Upper lobe of left lung (tissue), 6 donors: ENCODE measurements at places on chromosomes 12 and 14.

DNA sequence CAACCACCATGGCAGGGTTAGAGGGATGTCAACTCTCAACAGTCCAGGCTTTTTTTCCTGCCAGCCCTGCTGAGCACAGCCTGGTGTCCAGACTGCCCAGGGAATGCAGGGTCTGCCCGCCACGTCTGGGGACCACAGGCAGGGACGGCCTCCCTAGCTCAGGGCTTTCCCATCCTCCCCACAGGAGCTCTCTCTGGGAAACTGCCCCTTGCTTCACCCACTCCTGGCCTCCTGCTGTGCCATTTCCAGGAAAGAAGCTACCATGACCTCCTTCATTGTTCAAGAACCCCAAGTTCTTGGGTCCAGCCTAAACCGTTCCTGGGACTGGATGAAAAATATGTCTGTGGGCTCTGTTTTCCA is 4.8 kb downstream of the SCNN1A start:
- no peak for DNase-seq
- peak overlapping the region; percentile 90 for H3K27ac ChIP-seq
- H3K36me3 ChIP-seq, result no peaks in the 10 kb centered on the region
- H3K4me1 ChIP-seq, result peaks cover 45% of the 10 kb centered on the region

GRCh38 chr14:31592122-31592521 is 30.9 kb downstream of the NUBPL start:
- H3K27me3 ChIP-seq, result no peaks in the 10 kb centered on the region
- H3K27ac ChIP-seq, result no peak overlapping the region
- DNase-seq, result no peak
- H3K36me3 ChIP-seq, result no peaks in the 10 kb centered on the region
- H3K4me3 ChIP-seq, result no peak overlapping the region
- no peaks in the 10 kb centered on the region for H3K4me1 ChIP-seq

DNA sequence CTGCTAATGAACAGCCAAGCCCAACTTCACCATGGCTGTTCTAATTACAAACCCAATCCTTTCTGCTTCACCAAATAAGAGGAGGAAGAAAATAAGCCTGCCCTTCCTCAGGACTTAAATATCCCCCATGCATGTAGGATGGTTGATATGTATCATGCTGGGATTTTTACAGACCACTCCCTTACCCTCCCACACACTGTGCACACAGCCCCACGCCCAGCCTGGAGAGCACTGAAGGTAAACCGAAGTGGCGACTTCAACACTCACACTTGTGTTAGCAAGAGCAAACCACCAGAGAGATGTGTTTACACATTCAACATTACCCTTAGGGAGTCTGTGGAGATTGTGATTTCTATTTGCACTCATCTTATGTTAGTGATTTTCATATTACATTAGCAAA is 241.2 kb downstream of the EGLN3 start:
- H3K27me3 ChIP-seq, result no peaks in the 10 kb centered on the region
- no peaks in the 10 kb centered on the region for H3K4me1 ChIP-seq
- H3K27ac ChIP-seq, result no peak overlapping the region
- H3K36me3 ChIP-seq, result no peaks in the 10 kb centered on the region
- no peak for DNase-seq
- H3K4me3 ChIP-seq, result no peak overlapping the region

- DNase-seq, result no peak
- no peak overlapping the region for H3K4me3 ChIP-seq
- peaks cover 97% of the 10 kb centered on the region for H3K36me3 ChIP-seq
- no peaks in the 10 kb centered on the region for H3K27me3 ChIP-seq
Measured at GRCh38 chr14:31138301-31138700, 69.3 kb downstream of the HECTD1 start.

- no peaks in the 10 kb centered on the region for H3K27me3 ChIP-seq
- H3K27ac ChIP-seq, result no peak overlapping the region
- no peak overlapping the region for H3K4me3 ChIP-seq
- no peaks in the 10 kb centered on the region for H3K36me3 ChIP-seq
- no peaks in the 10 kb centered on the region for H3K4me1 ChIP-seq
Measured at GRCh38 chr14:84080944-84081343, 1449.0 kb upstream of the FLRT2 start.

GRCh38 chr12:13079440-13079906 is 24.0 kb downstream of the GSG1 start:
- DNase-seq, result no peak
- no peak overlapping the region for H3K27ac ChIP-seq
- no peak overlapping the region for H3K4me3 ChIP-seq
- peaks cover 5% of the 10 kb centered on the region for H3K36me3 ChIP-seq

DNA sequence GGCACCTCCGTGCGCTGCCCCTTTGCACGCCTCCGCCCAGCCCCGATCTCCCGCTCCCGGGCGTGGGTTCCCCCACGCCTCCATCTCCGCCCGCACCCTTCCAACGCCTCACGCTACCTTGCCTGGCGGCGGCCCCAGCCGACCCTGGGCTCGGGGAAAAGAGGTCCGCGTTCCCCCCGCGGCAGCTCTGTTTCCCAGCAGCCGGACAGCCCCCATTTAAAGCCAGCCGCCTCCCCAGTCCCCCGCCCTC is at the start of gene PRIMA1:
Gene PRIMA1, minus strand, starts transcription at position 193 of the 250 bp plus-strand sequence. CDS start 767 bp downstream, outside the sequence.
- H3K27me3 ChIP-seq, result no peaks in the 10 kb centered on the region
- H3K4me3 ChIP-seq, result no peak within 1 kb of the TSS
- DNase-seq, result no peak
- H3K36me3 ChIP-seq, result no peaks in the 10 kb centered on the region
- H3K27ac ChIP-seq, result no peak within 1 kb of the TSS
- H3K4me1 ChIP-seq, result peaks cover 22% of the 10 kb centered on the region

DNA sequence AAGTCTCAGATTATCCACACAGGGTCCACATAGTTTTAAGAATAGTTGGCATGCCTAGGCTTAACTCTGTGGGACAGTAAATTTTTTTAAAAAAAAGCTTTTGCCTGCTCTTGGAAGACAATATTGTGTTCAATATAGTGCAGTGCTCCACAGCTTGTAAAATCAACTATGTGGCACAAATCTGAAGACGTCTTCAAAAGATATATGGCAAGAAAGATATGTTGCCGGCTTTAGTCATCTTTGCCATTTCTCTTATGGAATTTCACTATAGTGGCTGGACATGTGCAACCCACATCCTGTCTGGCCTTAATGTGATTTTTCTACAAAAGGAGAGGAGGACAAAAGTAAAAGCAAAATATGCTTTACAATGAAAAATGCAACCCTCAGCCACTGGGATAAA is 90.5 kb downstream of the MGST1 start:
- no peak overlapping the region for H3K27ac ChIP-seq
- H3K4me3 ChIP-seq, result no peak overlapping the region
- no peak for DNase-seq
- no peaks in the 10 kb centered on the region for H3K27me3 ChIP-seq
- H3K36me3 ChIP-seq, result no peaks in the 10 kb centered on the region
- no peaks in the 10 kb centered on the region for H3K4me1 ChIP-seq

DNA sequence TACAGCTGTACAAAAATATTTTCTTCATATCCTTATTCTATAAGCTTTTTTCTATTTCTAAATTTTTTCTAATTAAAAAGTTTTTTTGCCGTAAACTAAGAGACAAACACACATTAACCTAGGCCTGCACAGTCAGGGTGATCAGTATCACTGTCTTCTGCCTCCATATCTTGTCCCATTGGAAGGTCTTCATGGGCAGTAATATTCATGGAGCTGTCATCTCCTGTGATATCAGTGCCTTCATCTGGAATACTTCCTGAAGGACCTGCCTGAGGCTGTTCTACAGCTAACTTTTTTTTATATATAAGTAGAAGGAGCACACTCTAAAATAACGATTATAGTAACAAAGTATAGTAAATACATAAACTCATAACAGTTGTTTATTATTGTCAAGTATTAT is 17.8 kb downstream of the USP15 start:
- H3K36me3 ChIP-seq, result no peaks in the 10 kb centered on the region
- peaks cover 30% of the 10 kb centered on the region for H3K4me1 ChIP-seq
- H3K4me3 ChIP-seq, result no peak overlapping the region

DNA sequence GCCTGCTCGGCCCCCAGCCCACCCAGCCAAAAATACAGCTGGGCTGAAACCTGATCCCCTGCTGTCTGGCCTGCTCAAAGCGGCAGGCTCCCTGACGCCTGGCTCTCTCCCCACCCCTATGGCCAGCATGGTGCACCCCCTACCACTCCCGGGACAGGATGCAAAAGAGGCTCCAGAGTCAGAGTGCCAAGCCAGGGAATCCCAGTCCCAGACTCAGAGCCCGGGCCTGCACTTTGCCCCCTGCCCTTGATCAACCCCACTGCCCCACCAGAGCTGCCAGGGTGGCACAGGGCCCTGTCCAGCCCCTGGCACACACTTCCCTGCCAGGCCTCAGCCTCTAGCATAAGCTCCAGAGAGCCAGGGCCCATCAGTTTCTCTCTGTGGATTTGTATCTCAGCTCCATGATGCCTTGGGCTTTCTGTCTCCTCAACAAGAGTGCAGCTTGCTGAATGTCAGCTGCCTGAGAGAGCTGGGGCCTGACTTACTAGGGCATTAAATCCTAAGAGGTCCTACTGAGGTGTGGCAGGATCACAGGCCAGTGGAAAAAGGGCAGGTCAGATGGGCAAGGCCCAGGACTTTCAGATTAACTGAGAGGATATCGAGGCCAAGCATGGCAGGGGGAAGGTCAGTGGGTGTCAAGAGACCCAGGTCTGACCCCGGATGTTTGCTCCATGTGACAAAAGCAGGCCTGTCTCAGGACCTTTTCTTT is 13.9 kb downstream of the ACVRL1 start:
- DNase-seq, result no peak
- H3K4me1 ChIP-seq, result peaks cover 42% of the 10 kb centered on the region
- H3K36me3 ChIP-seq, result peaks cover 6% of the 10 kb centered on the region
- no peaks in the 10 kb centered on the region for H3K27me3 ChIP-seq

DNA sequence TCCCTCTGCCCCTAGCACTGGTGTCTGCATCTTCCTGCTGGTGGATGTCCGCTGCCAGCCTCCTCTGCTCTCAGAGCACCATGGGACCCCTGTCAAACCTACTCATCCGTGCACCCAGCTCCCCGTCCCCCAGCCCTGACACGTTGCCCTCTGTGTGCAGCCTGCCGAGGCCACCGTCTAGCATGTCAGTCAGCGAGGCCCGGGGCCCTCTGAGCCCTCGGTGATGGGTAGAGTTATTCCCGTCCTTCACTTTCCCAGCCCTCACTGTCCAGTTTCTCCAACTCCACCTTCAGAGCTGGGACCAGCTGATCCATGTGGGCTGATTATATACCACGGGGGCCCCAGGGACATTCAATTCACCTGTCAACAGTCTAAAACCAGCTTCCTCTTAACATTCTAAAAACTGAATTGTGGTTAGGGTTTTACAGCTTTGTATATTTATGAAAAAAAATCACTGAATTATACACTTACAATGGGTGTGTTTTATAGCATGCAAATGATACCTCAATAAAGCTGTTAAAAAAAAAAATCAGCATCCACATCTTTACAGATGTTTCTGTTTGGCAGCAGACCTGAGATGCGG is 61.3 kb downstream of the CCDC88C start:
- peaks cover 6% of the 10 kb centered on the region for H3K36me3 ChIP-seq
- peaks cover 30% of the 10 kb centered on the region for H3K4me1 ChIP-seq
- peak; percentile 46 for DNase-seq
- no peak overlapping the region for H3K4me3 ChIP-seq
- H3K27ac ChIP-seq, result no peak overlapping the region

GRCh38 chr12:10952645-10953044 is 13.6 kb upstream of the TAS2R14 start:
- peak; percentile 12 for DNase-seq
- no peak overlapping the region for H3K4me3 ChIP-seq
- H3K4me1 ChIP-seq, result no peaks in the 10 kb centered on the region
- no peak overlapping the region for H3K27ac ChIP-seq
- no peaks in the 10 kb centered on the region for H3K36me3 ChIP-seq
- no peaks in the 10 kb centered on the region for H3K27me3 ChIP-seq

- H3K4me3 ChIP-seq, result no peak overlapping the region
- H3K27me3 ChIP-seq, result no peaks in the 10 kb centered on the region
- DNase-seq, result no peak
- no peak overlapping the region for H3K27ac ChIP-seq
Measured at GRCh38 chr12:128083132-128083729, 183.7 kb upstream of the TMEM132C start.

GRCh38 chr14:51507511-51507905 is 144.2 kb upstream of the FRMD6 start:
- no peak overlapping the region for H3K4me3 ChIP-seq
- no peak overlapping the region for H3K27ac ChIP-seq
- H3K36me3 ChIP-seq, result no peaks in the 10 kb centered on the region
- peaks cover 5% of the 10 kb centered on the region for H3K4me1 ChIP-seq
- H3K27me3 ChIP-seq, result no peaks in the 10 kb centered on the region
- no peak for DNase-seq

GRCh38 chr12:128121424-128121823 is 145.5 kb upstream of the TMEM132C start:
- H3K4me3 ChIP-seq, result no peak overlapping the region
- no peak for DNase-seq
- no peak overlapping the region for H3K27ac ChIP-seq
- H3K4me1 ChIP-seq, result no peaks in the 10 kb centered on the region
- no peaks in the 10 kb centered on the region for H3K36me3 ChIP-seq
- H3K27me3 ChIP-seq, result no peaks in the 10 kb centered on the region

DNA sequence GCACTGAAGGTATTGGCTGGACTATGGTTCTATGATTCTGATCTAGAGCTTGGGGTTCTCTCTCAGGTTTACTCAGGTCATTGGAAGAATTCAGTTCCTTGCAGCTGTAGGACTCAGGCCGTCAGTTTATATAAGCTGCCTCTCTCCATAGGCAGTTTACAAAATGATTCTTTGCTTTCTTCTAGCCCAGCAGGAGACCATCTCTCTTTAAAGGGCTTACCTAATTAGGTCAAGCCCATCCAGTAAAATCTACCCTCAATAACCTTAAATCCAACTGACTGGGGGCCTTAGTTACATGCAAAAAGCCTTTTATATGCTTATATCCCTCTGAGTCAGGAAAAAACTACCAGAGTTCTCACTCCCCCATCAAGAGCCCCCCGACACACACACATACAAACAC is 80.5 kb upstream of the GARIN6 start:
- no peak overlapping the region for H3K4me3 ChIP-seq
- H3K27me3 ChIP-seq, result no peaks in the 10 kb centered on the region
- no peaks in the 10 kb centered on the region for H3K4me1 ChIP-seq
- H3K36me3 ChIP-seq, result no peaks in the 10 kb centered on the region
- no peak for DNase-seq

DNA sequence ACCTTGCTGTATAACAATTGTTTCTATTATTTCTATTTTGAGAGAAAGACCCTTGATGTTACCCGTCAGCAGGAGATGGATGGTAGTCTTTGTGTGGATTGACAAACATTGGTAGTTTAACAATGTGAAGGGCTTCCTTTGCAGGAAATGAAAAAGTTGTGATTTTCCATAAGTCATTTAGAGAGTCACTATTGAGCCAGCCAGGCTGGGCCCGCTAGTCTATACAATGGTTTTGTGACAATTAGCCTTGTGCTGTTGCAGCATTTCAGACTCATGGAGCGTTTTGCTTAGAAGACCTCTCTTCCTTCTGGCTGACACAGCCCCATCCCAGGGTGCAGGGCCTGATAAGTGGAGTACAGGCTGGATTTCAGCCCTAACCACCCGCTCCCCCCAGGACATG is 18.3 kb upstream of the SLC38A2 start:
- no peak for DNase-seq
- H3K27me3 ChIP-seq, result no peaks in the 10 kb centered on the region
- H3K36me3 ChIP-seq, result no peaks in the 10 kb centered on the region
- peaks cover 37% of the 10 kb centered on the region for H3K4me1 ChIP-seq
- no peak overlapping the region for H3K4me3 ChIP-seq
- H3K27ac ChIP-seq, result peak overlapping the region; percentile 23
